NCI-H526 treated with DMSO at 0.1 percent for 48 hours (cell line): ENCODE measurements at places on chromosomes 12 and 14.

DNA sequence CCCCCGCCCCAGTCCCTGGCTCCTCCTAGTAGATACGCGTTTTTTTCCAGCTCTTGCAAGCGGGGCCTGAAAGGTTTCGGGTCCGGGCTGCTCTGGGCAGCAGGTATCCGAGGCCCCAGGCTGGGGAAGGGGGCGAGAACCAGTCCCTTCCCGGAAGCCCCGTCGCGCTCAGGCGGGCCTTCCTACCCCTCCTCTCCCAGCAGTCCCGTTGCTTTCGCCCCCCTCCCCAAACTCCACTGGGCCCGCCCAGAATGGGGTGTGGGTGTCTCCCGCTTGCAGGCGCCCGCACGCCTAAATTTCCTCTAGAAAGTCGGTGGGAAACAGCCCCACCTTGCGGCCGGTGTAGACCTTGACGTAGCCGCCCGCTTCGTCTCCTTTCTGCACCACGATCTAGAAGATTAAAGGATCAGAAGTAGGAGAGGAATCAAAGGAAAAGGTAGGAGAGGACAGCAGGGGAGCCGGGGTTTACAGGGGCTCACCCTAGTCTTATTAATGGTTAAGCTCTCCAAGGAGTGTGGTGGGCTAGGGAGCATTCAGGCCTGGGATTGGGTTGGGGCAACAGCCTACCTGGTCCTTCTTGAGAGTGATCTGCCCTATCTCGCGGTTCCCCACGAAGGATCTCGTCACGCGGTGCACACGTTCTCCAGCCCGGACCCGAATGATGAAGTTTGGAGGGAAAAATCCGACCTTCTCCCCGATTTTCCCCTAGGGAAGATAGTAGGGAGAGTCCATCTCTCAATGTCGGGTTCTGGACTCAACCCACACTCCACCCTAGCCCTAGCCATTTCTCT, 7.3 kb downstream of the STAC3 start:
- DNase-seq = peak; percentile 78

DNA sequence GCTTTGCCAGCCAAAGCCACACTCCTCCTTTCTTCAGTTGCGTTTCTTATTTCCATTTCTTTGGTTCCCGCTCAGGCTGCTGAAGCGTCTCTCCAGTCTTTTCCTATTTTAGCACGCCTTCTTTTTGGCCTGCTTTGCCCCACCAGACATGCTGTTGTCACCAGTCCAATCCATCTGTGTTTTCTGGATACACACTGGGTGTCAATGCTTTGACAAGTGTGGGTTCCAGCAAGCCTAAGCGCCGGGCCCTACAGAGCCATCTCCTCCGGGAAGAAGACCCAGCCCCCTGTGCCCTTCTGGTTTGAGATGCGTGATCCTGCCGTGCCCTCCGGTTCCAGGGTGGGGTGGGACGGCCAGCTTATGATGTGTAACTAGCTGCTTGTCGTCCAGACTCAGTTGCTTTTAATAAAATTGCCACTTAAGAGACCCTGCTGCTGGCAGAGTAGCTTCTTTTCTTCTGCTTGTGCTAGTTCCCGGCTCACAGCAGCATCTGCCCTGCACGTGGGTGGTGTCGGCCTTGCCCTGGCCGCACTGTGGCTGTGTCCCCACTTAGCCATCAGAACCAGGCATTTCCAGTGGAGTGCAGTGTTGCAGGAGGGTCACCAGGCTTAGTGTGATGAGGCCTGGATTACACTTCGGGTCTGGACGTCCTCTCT, 29.7 kb downstream of the EML1 start:
- no peak for DNase-seq

GRCh38 chr12:87678453-87678852, 350.7 kb downstream of the C12orf50 start:
- no peak for DNase-seq

GRCh38 chr12:121535150-121536053, 45.4 kb downstream of the KDM2B start:
- DNase-seq = no peak

- DNase-seq = no peak
Observed at GRCh38 chr12:116562090-116562489, 2.9 kb downstream of the MAP1LC3B2 start.

GRCh38 chr12:42793166-42793565, 203.6 kb upstream of the PRICKLE1 start:
- no peak for DNase-seq
